ENCODE measurements at places on chromosomes 3 and 15. TPM values are rescaled to one million over a fixed set of nuclear protein-coding genes. Genes with fewer than 3 reads are reported as not detected.

Gene IGSF11
- 4.1 TPM for total RNA-seq

Gene PSTPIP1
- total RNA-seq, result 5.0 TPM

Gene INSYN1
- total RNA-seq, result 1.5 TPM

Gene YEATS2
- 43.1 TPM for total RNA-seq

Gene LRRC49
- 70.2 TPM for total RNA-seq

Gene MINAR1
- total RNA-seq, result 1.4 TPM

Gene USP13
- total RNA-seq, result 7.4 TPM

Gene SERINC4
- 0.70 TPM for total RNA-seq

Gene SLC35G2
- total RNA-seq, result 15.4 TPM

Gene STRIT1
- total RNA-seq, result 1.4 TPM

Gene ZNF385D
- total RNA-seq, result 5.1 TPM

Gene CCR9
- 0.39 TPM for total RNA-seq

Gene CLRN1
- total RNA-seq, result not detected

Gene DPPA4
- total RNA-seq, result not detected

Gene TMEM266
- total RNA-seq, result 3.0 TPM

GRCh38 chr3:156492801-156493261, 62.1 kb downstream of the SSR3 start:
- ATAC-seq, result no peak

- no peak for ATAC-seq
Measured at GRCh38 chr3:106257172-106257571, 388.4 kb upstream of the CBLB start.

- ATAC-seq, result no peak
Measured at GRCh38 chr15:29800491-29801366, 21.5 kb downstream of the TJP1 start.

DNA sequence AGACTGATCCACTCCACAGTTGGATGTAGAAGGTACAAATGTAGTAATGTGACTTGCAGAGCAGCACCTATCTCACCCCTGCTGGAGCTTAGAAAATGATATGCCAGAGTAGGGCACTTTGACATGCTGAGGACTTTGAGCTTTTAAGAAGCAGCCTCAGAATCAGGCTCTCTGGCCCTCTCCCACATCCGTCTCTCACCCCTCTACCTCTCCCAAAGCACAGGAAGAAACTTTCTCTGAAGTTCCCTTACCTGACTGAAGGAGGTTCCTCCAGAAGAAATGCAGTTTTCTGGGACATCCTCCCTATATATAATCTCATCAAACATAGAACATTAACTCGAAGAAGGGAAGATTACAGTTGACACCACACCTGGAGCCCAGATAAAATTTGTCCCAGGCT, 98.4 kb upstream of the PEX5L start:
- no peak for ATAC-seq

DNA sequence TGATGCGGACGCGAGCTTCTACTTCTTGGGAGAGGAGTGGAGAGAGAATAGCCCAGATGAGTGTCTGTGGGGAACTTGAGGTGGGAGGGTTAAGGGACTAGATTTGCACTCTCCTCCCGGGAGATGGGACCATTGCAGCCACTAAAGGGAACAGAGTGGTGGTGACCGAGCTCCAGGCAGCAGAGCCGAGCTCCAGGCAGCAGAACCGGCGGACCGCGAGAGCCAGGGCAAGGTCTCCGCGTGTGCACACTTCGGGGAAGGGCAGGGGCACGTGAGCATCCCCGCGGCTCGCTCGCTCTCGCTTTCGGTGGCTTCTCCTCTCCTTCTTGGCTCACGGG, 1.1 kb downstream of the IGDCC3 start:
- peak; percentile 28 for ATAC-seq

DNA sequence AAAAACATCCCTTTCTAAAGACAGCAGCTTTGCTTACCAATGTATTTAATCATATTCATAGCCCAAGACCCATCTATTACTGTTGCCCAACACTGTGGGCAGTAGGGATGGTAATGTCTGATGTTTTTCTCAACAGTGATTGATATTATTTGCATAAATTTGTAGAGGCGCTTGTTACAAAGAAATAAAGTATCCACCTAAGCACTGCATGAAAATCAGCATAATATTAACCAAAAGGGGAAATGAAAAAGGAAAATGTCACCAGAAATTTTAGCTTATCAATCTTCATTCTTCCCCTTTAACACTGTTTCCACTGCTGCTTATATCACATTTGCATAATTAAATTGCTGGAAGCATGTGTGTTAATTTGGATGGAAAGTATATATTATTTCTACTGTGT, 140.5 kb downstream of the CTNNB1 start:
- no peak for ATAC-seq

- ATAC-seq, result no peak
Measured at GRCh38 chr15:40066589-40066988, 27.6 kb upstream of the SRP14 start.

DNA sequence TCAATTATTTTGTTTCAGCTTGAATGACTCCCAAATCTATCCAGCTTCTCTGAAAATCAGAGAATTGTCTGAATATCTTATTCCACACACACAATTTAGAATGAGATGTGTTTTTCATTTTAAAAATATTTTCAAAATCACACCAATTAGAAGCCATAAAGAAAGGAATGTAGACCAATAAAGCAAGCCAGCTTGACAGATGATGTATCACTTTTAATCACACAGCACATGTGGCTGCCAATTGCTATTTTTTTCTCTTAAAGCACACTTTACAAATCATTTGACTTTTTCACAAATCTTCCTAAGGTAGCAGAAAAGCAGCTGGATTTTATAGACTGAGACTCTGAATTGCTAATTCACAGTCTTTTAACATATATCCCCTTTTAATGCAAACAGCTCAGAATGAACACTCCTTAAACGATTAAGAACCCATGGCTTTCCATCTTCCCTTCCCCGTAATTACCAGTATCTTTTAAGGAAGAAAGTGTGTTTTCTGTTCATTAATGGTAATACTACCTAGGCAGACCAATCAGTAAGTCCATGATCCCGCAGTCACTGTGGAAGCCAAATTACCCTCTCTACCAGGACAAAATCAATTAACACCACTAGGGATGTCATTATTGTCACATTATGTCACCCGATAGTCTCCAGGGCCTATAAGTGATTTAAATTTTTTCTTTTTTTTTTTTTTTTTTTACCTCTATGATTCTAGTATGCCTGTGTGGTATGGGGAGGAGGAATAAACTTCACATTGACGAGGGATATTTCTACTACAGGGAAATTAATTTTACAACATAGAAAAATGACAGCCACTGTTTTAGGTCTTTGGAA, 250.0 kb upstream of the VEPH1 start:
- ATAC-seq, result peak; percentile 74

GRCh38 chr15:70212286-70212962, 114.7 kb upstream of the TLE3 start:
- no peak for ATAC-seq

GRCh38 chr3:12661926-12662592, 1.9 kb downstream of the RAF1 start:
- ATAC-seq, result no peak

- no peak for ATAC-seq
Measured at GRCh38 chr15:26037369-26037768, 174.2 kb upstream of the ATP10A start.

GRCh38 chr3:120683213-120683612, 1.2 kb upstream of the HGD start:
- ATAC-seq, result peak; percentile 12

- no peak for ATAC-seq
Measured at GRCh38 chr15:27438403-27439375, 467.7 kb downstream of the GABRG3 start.

GRCh38 chr15:70277556-70277955, 179.8 kb upstream of the TLE3 start:
- no peak for ATAC-seq

DNA sequence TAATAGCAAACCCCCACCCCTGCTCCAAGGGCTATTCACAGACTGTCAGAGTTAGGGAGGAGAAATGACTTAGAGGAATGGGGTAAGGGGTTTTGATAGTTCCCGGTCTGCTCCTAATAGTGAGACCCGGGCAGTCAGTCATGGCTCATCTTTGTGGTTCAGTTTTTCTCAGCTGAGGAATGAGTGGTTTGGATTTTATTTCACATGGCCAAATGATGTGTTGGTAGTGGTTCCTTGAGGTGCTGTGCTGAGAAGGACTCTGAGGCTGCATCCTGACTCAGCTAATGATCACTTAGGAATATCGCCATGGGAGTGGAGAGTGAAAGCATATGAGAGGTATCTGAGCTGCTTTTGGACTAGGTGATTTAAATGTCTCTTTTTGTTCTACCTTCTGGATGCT, 80.2 kb downstream of the LPP start:
- no peak for ATAC-seq

GRCh38 chr3:46862369-46863025, 747 bp downstream of the MYL3 start:
- ATAC-seq, result no peak

All from motor neuron (in vitro differentiated cells).